Astrocyte (in vitro differentiated cells and primary cell): ENCODE measurements at places on chromosomes 16 and 17.

GRCh38 chr17:54864636-54865356 lies 35.9 kb upstream of the TOM1L1 start:
- no peak for DNase-seq

- no peak for DNase-seq
Measured at GRCh38 chr17:73792994-73793393, 148.7 kb upstream of the SDK2 start.

GRCh38 chr17:81549031-81549557 lies 3.1 kb downstream of the FAAP100 start:
- DNase-seq, result no peak

- no peak for DNase-seq
Measured at GRCh38 chr16:89107203-89107582, 13.5 kb downstream of the ACSF3 start.

DNA sequence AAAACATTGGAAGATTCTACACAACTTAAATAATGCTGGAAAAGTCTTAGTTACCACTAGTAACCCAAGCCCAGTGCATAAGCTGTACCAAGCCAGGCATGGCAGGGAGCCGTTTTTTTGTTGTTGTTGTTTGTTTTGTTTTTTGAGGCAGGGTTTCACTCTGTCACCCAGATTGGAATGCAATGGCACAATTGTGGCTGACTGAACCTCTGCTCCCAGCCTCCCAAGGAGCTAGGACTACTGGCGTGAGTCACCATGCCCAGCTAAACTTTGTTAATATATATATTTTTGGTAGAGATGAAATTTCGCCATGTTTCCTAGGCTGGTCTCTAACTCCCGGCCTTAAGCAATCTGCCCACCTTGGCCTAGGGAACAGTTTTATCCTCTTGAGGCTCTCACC lies 564 bp upstream of the TMIGD1 start:
- no peak for DNase-seq

- no peak for DNase-seq
Measured at GRCh38 chr17:34853924-34854323, 107.3 kb downstream of the CCT6B start.

GRCh38 chr17:43932357-43932756 lies 9.9 kb downstream of the PPY start:
- DNase-seq, result no peak

DNA sequence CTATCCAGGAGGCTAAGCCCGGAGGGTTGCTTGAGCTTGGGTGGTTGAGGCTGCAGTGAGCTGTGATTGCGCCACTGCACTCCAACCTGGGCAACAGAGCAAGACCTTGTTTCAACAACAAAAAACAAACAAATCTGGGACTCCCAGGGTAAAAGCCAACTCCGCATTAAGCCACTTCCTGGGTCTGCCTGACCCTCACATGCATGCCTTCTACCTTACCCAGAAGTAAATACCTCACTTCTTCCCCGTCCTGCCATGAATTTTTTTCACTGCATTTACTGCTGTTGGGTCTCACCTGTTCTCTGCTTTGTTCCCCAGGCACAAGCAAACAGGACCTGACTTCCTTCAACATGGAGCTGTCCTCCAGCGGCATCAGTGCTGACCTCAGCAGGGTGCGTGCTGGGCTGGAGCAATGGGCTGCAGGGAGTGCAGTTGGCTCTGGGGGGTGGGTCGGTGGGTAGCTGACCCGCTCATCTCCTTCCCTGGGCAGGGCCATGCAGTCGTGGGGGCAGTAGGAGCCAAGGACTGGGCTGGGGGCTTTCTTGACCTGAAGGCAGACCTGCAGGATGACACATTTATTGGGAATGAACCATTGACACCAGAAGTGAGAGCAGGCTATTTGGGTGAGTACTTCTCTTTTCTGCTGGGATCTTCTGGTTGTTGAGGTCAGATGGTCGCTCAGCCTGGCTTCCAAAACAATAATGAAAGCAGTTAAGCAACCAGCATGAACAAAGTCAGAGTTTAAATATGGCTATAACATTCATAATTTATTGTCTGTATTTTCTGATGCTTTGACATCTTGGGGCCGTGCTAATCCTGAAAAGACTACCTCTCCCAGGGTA lies 16.4 kb downstream of the ITGAL start:
- DNase-seq, result no peak

DNA sequence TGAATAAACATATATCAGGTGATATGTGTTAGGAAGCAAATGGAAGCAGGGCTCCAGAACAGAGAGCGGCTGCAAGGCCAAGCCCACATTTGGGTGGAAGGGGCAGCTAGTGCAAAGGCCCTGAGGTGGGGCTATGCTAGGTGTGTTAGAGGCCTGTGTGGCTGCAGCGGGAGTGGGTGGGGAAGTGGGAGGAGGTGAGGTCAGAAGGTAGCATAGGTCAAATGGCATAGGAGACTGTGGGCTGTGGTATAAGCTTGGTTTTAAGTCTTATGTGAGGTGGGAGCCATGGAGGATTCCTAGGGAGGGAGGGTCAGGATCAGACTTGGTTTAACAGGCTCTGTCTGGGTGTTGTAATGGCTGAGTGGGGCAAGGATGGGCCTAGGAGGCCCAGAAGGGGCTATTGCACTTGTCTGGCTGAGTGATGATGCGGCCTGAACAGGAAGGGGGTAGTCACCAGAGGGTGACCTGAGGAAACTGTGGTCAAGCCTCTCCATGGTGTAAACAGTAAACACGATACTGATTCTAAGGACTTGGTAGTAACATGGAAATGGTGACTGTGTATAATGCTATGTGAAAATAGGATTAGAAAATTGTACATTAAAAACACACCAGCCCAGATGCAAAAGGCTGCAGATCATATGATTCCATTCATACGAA lies 31.1 kb downstream of the RAI1 start:
- DNase-seq, result peak; percentile 84

DNA sequence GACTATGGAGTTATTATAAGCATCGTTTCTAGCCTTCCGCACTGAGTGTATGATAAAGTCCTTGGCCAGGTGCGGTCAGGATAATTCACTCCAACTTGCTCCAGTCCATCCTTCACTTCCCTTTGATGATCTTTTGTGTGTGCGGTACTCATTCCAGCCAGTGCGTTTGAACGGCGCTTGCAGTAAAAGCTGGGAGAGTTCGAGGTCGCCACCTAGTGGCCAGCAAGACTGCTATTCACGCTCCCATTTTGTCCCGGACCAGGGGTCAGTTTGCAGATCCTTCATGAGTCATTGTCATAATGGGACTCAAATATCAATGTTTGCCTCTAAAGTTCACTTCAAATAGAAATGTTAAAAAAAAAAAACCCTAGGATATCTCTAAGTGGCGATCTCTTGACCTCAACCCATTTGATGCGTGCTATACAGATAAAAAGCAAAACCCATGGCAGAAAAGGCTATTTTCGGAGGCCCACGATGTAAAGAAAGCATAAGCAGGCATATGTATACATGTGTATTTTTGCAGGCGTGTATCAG lies 417.1 kb downstream of the TMEM114 start:
- peak; percentile 6 for DNase-seq

DNA sequence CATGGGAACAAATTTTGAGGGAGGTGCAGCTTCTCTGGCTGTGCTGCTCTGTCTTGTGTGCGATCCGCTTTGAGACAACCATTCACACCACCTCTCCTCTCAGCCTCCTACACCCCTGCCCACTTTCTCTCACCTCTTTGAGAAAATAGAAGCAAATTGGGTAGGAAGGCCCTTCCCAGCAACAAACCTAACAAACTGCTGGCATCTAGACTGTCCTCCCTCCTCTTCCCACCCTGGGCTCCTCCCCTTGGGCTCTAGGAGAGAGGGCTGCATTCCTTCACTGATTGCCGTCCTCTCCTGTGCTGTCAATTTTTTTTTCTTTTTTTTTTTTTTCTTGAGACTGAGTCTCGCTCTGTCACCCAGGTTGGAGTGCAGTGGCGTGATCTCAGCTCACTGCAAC lies 13.5 kb downstream of the CDIPT start:
- no peak for DNase-seq

DNA sequence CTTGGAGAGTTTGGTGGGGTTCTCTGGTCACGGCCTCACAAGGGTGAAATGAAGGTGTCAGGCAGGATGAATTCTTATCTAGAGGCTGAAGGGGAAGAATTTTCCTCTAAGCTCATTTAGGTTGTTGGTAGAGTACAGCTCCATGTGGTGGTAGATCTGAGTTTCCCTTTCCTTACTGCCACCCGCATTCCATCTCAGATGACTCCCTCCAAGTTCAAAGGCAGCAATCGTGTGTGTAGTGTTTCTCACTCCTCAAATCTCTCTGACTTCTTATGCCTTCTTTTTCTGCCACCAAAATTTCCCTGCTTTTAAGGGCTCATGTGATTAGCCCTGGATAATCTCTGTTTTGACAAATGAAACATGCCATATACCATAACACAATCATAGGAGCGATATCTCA lies 135.5 kb upstream of the MYOCD start:
- no peak for DNase-seq
